Memory B cell (primary cell): ENCODE measurements at places on chromosomes 13 and 19.
A peak's percentile ranks its signal among the peaks of the same experiment; 100 is the strongest.

- no peak for DNase-seq
These were observed 24.4 kb downstream of the B3GLCT start for GRCh38 chr13:31224174-31224669.

DNA sequence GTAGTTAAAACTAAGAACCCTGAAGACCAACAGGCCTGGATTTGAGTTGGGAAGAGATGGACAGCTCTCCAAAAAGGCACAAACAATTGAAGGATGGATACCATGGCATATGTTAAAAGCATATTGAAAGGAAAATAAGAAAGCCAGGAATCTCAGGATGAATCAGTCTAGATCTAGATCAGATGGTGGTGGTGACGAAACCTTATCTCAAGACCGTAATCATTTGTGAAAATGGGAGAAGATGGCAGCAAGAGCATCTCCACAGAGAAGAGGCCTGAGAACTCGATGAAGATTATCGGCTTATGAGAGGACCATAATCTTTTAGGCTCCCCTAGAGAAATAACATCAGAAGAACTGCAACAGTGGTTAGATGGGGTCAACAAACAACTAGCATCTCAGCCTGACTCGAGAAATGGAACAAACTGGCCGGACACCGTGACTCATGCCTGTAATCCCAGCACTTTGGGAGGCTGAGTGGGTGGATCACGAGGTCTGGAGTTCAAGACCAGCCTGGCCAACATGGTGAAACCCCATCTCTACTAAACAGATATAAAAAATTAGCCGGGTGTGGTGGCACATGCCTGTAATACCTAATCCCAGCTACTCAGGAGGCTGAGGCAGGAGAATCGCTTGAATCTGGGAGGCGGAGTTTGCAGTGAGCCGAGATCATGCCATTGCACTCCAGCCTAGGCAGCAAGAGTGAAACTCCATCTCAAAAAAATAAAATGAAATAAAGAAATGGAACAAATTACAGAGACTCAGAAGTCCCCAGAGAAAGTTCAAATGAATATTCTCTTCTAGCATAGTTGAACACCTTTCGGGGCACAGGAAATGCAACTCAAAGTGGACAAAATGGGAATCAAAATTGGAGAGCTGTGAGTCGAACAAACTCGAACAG lies 47.6 kb downstream of the FOXO1 start:
- DNase-seq: no peak

DNA sequence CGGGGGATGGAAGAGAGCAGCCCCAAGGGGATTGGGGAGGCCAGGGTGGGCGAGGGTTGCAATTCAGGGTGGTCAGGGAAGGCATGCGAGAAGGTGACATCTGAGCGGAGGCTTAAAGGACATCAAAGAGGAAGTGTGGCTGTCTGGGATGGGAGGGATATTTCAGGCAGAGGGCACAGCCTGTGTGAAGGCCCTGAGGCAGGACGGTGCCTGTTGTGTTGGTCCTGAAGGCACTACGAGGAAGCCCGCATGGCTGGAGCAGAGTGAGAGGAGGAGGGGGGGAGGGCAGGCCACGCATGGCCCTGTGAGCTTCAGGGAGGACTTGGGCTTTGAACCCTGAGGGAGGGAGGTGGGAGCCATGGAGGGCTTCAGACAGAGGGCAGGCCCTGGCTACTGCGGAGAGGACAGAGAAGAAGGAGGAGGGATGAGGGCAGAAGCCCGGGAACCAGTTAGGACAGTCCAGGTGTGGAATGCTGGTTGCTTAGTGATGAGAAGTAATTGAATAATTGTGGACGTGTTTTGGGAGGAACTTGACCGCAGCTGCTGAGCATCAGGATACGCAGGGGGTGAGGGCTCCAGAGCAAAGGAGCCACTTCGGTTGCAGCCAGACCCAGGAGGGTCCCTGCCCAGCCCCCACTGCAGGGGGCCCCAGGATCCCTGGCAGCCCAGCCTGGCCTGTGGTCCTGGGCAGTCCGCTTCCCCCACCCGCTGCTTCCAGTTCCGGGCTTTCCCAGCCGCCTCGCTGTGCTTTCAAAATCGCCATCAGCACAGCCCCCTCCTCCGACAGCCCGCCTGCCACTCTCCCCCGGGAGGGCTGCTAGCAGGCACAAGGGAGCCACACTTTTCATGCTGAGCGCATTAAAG lies 6.2 kb downstream of the TLE6 start:
- DNase-seq: no peak

- DNase-seq: no peak
These were observed 5.8 kb upstream of the EPHX3 start for GRCh38 chr19:15237759-15238638.

GRCh38 chr13:97586941-97587340 lies 153.0 kb downstream of the RAP2A start:
- no peak for DNase-seq

DNA sequence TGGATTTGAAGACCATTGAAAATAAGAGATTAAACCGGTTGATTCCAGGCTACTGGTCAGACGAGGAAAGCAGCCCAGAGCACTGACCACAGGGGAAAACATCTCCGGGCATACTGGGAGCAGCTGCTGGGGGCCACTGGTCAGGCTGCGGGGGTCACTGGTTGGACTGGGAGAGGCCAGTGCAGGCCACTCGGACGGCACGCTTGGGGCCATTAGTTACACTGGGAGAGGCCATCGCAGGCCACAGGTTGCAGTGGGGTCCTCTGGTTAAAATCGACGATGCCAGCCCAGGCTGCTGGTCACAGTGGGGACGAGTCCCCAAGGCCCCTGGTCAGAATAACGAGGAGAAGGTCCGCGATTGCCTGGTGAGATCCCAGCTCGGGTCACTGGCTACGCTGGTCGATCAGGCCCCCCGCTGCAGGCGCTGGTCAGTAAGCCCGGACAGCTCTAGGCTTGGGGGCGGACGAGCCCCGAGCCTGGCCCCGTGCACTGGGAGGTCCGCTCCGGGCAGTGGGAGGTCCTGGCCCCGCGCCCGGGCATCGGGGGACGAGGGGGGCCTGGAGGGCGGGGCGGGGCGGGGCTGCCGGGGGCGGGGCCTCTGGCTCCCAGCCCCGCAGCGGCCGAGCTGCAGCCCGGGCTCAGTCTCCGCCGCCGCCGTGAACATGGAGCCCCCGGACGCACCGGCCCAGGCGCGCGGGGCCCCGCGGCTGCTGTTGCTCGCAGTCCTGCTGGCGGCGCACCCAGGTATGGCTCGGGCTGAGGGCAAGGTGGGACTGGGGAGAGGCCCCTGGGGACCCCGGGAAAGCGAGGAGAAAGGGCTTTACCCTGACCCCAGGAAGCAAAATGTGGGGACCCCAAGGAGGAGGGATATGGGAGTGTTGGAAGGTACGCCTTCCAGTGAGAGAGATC lies at the start of gene BCAM:
Gene BCAM, plus strand, starts transcription at position 641 of the 909 bp plus-strand sequence. Its CDS starts 22 bp downstream, at position 663.
- DNase-seq: no peak

DNA sequence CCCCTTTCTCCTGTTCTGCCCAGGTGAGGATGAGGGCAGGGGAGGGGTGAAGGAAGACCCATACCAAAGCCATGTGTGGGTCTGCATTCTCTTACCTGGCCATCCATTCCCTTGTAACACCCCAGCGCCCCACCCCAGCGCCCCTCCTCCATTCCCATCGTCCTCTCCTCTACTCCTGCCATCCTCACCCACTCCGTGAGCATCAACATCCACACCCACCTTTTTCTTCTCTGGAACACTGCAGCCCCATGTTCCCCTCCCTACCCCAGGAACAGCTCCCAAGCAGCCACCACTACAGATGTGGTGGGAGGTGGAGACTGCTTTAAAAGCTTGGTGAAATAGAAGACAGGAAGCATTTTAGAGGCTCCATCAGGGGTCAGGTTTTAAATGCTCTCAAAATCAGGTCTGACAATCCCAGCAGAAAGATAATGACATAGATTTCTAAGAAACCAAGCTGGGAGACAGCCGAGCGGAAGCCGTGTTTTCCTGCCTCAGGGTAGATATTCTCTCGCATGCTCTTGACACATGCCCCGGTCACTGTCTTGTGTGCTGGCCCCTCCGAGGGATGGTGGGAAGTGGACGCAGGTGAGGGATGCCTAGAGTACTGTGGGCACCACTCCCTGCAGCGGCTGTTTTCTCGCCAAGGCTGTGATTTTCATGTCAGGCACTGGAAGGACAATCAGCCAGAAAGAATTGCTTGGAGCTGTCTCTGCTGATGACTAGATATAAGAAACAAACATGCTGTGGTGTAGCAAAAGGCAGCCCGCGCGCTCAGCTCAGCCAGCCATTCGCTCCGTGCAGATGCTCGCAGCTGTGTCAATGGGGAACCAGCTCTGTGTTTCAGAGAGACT lies 9.8 kb downstream of the MEDAG start:
- no peak for DNase-seq

- DNase-seq: no peak
These were observed 20.0 kb downstream of the ZNF780B start for GRCh38 chr19:40035996-40036395.

DNA sequence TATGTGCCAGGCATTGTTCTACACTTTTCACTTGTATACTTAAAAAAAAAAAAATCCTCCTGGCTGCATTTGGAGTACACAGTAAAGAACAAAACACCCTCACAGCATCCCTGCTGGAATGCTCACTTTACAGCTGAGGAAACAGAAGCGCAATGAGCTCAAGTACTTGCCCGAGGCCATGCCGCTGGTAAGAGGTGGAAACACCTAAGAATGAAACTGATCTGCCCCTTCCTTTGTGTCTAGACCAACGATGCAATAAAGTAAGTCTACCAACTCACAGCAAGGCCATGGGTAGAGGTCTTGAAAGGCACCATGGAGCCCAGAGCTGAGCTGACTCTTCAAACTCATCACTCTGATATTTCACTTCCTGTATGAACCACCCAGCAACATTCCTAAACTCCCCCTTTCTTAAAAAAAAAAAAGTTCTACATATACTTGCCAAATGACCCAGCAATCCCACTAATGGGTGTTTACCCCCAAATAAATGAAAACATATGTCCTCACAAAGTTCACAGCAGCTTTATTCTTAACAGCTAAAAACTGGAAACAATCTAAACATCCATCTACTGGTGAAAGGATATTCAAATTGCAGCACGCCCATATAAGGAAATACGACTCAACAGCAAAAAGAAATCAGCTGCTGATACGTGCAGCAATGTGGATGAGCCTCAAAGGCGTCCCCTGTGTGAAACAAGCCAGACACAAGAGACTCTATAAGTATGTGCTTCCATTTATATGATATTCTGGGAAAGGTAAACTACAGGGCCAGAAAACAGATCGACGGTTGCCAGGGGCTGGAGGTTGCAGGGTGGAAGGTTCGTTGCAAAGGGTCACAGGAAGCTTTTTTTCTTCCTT lies 236.6 kb upstream of the MAB21L1 start:
- no peak for DNase-seq

- no peak for DNase-seq
These were observed 6.3 kb upstream of the WTIP start for GRCh38 chr19:34475026-34475974.

DNA sequence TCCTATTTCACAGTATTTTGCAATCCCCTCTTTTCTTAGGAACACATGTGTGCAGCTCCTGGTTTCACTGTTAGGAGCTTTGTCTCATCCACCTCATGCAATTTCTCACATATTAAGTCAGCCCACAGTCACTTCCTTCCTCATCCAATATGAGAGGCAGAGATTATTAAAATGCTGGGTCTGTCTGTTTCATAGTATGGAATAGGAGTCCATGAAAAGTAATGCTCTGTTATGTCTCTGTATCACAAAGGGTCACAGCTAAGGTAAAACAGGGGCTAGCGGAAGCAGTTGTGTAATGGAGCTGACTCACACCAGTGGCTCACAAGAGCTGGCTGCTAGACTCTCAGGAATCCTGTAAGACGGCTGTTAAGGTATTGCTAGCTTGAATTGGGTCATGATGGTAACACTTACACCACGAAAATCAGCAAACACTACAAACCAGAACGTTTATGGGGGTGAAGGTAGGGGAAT lies 216.5 kb downstream of the EFNB2 start:
- DNase-seq: no peak

GRCh38 chr13:33110386-33110712 lies 94.1 kb downstream of the KL start:
- no peak for DNase-seq

DNA sequence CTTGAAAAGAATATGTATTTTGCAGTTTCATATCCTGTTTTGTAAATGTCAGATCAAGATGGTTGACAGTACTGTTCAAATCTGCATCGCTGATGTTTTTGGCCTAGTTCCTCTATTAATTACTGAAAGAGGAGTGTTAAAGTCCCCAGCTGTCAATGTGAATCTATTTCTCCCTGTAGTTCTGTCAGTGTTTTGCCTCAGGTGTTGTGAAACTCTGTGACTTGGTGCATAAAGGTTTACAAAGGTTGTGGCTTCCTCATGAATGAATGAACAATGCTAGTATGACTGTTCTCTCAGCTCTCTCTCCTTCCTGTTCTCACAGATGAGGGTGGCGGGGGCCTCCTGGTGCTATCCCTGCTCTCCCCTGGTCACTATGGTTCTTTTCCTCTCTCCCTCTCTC lies 142.4 kb downstream of the MYCBP2 start:
- peak; percentile 16 for DNase-seq

DNA sequence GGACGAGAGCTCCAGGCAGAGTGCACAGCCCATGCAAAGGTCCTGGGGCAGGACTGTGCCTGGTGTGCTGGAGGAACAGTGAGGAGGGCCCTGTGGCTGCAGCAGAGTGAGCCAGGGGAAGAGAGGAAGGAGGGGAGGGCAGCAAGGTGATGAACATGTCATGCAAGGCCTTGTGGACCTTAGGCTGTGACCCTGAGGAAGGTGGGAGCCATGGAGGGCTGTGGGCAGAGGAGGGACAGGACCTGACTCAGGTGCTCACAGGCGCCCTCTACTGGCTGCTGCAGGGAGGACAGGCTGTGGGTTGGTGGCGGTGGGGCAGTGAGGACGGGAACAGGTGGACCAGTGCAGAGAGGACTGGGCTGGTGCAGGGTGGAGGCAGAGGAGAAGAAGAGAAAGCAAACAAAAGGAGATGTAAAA lies 170.3 kb downstream of the PTPRS start:
- DNase-seq: peak; percentile 51

DNA sequence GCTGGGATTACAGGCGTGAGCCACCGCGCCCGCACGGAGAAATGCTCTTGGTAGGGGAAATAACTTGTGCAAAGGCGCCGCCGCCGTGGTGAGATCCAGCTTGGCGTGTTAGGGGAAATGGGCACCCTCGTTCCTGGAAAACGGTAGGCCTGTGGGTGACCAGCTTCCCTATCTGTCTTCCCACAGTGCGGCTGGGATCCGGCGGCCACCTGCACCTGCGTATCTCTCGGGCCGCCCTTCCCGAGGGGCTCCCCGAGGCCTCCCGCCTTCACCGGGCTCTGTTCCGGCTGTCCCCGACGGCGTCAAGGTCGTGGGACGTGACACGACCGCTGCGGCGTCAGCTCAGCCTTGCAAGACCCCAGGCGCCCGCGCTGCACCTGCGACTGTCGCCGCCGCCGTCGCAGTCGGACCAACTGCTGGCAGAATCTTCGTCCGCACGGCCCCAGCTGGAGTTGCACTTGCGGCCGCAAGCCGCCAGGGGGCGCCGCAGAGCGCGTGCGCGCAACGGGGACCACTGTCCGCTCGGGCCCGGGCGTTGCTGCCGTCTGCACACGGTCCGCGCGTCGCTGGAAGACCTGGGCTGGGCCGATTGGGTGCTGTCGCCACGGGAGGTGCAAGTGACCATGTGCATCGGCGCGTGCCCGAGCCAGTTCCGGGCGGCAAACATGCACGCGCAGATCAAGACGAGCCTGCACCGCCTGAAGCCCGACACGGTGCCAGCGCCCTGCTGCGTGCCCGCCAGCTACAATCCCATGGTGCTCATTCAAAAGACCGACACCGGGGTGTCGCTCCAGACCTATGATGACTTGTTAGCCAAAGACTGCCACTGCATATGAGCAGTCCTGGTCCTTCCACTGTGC lies 2.4 kb downstream of the GDF15 start:
- DNase-seq: peak; percentile 84

- no peak for DNase-seq
These were observed 857.8 kb downstream of the DIAPH3 start for GRCh38 chr13:59305896-59306295.

- no peak for DNase-seq
These were observed 824 bp downstream of the TSEN34 start for GRCh38 chr19:54191811-54192453.
